ENCODE measurements at places on chromosomes 2 and 18.
A peak's percentile ranks its signal among the peaks of the same experiment; 100 is the strongest.

DNA sequence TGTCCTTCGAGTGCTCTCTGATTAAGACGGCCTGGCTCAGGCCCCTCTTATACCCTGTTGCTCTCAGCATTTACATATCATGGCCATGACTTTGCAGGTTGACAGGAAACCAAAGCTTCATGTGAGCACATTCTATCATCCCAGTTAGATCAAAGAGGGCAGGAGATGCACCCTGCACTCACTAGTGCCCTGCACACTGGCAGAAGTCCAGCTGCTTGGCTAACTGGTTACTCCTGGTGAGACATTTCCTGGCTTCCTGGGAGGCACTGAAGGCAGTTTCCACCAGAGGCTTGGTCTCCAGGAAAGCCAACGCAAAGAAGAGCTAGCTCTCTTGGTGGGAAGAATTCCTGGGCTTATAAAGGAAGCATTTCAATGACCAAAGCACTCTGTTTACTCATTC, 66.3 kb downstream of the LIPG start:
- DNase-seq: no peak

DNA sequence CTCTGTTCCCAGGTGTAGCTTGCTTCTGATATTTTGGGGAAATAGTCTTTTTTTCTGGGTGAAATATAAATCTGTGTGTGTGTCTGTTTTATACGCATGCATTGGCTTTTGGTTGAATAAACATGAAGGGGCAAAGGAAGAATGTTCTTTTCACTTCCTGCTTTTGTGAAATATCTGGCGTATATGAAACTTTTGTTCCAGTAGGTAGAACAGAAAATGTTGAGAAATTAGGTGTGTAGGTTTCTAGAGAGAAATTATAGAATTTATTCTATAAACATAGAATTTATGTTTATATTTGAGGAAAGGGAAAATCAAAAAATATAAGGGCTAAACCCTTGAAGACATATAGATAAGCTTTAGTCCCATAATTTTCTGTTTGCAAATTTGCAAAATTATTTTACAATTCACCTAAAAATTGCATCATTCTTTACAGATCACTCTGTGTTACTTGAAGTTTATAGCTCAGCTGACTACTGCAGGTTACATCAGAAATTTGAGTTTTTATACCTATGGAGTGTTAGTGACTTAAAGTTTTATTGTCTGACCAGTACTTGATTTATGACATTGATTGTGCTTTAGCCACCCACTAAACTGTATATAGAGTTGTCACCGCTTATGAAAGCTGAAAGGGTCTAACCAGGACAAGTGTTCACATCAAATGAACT, 116.1 kb downstream of the FAM117B start:
- DNase-seq: no peak

DNA sequence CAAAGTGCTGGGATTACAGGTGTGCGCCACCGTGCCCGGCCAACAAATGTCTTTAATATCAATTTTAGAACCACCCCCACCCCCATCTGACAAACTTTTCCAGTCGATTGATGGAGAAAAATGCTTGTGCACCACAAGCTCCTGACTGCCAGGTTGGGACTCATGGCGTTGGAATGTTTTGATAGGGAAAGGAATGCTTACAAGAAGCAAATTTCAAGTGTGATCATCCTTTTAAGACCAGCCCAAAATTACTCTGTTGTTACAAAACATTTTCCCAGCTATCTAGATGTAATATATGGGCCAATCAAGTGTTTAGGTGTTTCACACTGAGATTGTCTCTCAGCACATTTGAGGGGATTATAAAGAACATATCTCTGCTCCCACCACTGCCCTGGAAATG, 45.2 kb downstream of the UBXN4 start:
- no peak for DNase-seq

- no peak for DNase-seq
These were observed 64.3 kb upstream of the PSMD14 start for GRCh38 chr2:161243905-161244304.

DNA sequence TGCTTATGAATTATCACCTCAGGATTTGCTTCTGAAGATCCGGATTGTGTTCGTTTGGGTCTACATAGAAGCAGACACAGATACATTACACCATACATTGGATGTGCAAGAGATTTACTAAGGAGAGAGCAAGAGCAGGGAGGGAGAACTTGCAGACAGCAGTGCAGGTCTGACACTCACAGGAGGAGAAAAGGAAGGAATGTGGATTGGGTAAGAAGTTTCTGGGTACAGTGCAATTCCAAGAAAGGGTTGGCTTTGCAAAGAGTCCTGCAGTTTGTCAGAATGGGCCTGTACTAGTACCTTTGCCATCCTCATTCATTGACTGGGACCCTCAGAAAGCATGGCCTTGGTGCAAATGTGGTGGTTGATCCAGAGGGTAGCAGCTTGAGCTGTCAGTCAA, 4.8 kb upstream of the THOC1 start:
- no peak for DNase-seq

- no peak for DNase-seq
These were observed 229.2 kb downstream of the HDAC4 start for GRCh38 chr2:239171643-239172042.

DNA sequence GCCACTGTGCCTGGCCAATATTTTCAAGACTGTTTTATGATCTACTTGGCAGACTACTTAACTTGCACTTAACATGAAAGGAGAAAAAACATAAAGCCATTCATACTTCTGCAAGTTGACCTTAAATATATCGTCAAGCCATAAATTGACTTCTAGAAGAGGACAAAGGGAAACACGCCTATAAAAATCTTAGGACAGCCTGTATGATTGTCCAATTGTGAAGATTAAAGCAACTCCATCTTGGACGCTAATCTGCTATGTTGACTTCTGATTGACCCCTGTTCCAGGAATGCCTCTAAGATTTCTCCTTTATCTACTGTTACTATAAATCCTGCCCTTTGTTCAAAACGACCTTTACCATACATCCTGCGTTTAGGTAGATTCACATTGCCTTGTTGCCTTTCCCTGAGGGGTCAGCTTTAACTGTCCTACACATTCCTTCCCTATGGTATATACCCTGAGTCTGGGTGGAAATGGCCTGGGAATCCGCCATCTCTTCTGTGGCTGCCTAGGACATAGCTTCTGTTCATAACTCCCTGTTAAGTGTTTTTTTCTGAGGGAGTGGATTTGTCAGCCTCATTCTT, 40.2 kb upstream of the SLC35F5 start:
- DNase-seq: no peak

- no peak for DNase-seq
These were observed 296.4 kb upstream of the ACVR2A start for GRCh38 chr2:147548451-147548850.

GRCh38 chr18:76821875-76822505, 367 bp upstream of the ZNF236 start:
- DNase-seq: peak; percentile 74

DNA sequence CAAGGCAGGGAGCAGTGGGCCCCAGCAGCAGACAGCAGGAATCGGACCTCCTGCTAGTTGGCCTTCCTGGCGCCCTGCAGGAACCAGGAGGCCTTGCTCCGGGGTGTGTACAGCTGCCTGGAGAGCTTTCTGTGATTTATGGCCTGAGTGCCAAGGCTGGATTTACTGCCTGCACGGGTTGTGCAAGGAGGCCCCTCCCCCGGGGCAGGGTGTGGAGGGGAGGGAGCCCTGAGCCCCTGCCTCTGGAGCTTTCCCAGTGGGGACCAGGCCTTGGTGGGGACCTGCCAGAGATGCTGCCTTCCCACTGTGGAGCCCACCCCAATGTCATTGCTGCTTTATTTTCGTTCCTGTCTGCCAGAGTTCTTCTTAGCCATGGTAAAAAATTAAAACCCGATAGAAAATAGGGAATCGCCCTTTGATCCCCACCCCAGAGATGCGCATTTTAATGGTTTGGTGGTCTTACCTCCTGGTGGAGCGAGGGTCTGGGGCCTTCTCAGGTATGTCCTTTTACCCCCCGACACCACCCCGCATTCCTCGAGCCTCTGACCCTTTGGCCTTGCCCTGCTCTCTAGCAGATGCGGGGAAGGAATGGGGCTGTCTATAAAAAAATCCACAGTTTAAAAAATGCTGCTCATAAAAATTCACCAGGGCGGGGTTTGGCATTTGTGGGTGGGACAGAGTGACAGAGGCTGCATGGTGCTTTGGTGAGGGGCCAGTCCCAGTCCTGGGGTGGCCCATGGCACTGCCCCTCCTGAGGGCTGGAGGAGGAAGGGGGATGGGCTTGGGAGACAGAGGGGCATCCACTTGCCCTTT, 6.9 kb upstream of the RALB start:
- no peak for DNase-seq

- no peak for DNase-seq
These were observed 87.2 kb upstream of the ZFP36L2 start for GRCh38 chr2:43313642-43314017.

DNA sequence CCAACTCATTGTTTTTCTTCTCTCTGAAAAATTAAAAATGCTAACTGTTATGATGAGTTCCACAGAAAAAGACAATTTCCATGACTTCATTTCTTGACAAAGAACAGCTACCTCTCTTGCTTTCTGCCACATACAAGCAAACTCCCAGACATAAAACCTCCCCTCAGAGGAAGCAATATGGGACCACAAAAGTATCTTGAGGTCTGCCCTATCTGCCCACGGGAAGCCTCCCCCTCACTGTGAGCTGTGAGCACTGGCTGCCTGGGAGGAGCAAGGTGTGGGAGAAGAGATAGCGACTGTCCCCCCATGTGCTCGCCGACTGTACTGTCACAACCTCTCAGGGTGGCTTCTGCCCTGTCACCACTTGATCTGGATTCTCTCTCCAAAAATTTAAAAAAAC, 69.7 kb upstream of the NRP2 start:
- DNase-seq: no peak

GRCh38 chr2:17652681-17653394, 100.8 kb downstream of the SMC6 start:
- no peak for DNase-seq

DNA sequence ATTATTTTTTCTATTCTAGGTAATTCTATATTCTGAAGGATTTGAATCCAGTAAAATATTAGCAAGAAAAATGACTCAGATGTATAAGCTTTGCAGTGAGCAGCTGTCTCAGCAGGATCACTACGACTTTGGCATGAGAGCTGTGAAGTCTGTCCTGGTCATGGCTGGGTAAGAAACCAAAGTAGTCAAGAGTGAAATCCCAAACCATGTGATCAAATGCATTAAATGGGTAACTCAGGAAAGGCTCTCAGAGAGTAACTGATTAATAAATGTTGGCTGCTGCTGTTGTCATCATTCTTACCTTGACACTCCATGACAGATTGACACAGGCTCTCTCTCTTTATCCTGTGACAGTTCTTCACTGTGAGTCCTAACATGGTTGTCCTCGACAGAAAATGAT, 124.1 kb downstream of the DNAH6 start:
- no peak for DNase-seq

DNA sequence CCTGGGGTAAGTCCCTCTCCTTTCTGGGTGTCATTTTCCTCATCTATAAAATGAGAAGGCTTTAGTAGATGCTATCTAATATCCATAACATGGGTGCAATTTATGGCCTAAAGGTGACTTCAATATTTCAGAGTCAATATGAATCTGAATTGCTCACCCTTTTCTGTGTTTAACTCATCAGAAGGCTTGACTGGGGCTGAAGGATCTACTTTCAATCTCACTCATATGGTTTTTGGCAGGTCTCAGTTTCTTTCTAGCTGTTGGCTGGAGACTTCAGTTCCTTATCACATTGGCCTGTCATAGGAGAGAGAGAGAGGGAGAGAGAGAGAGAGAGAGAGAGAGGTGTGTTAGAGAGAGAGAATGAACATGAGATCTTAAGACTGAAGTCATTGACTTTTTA, 343.7 kb upstream of the MEX3C start:
- DNase-seq: no peak

GRCh38 chr2:50181212-50181611, 850.7 kb downstream of the NRXN1 start:
- no peak for DNase-seq

DNA sequence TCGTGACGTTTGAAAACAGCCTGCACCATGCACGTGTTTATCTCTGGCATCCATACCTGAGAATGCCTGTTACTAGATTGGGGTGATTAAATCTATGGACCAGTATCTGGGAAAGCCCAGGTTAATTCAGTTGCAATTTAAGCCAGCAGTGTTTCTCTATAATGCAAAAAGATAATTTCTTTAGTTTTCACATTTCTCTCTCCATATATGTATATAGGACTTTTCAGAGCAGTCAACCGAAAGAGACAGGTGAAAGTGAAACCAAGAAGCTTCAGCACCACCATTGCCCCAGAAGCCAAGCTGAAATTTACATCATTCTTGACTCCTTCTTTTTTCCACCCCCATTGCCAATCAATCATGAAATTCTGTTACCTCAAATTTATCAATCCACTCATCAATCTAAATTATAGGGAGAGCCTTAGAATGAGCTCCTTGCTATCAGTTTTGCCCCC, 2.7 kb upstream of the LRP2 start:
- DNase-seq: peak; percentile 18

DNA sequence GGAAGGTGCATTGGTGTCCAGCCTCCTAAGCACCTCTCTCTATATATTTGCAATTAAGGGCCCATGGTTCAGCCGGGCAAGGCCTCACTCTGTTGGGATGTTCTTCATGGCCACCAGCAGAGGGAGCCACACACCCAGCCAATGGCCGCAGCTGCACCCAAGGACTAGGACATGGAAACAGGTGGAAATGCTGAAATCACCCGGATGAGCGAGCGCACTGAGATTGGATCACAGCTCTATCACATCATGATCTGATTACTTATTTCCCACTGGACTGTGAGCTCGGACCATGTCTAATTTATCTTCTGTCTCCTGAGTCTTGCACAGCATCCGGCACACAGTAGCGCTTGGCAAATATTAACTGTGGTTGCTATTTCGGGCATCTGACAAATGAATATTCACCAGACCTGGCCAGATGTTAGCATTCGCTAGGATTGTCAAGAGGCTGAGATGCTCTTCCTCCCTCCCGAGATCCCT, 31.2 kb downstream of the KIF3C start:
- DNase-seq: peak; percentile 77

DNA sequence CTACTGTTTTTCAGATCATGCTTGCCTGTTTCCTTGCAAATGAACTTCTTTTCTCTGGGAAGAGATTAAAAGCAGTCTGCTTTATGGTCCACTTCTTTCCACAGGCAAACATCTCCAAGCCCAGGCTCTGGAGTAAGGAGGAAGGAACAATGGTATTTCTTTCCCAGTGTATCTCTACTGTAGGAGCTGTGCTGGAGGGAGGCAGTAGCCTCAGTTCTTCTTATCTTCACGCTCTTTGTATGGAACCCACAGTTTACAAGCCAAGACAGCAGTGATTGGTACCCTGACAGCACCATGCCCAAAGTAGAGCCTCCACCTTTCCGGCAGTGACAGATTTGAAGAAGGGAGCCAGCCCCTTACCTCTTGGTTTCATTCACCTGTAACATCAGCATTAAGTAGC, 35.2 kb downstream of the SPOPL start:
- no peak for DNase-seq

GRCh38 chr18:323253-323622, 55.4 kb upstream of the THOC1 start:
- no peak for DNase-seq

DNA sequence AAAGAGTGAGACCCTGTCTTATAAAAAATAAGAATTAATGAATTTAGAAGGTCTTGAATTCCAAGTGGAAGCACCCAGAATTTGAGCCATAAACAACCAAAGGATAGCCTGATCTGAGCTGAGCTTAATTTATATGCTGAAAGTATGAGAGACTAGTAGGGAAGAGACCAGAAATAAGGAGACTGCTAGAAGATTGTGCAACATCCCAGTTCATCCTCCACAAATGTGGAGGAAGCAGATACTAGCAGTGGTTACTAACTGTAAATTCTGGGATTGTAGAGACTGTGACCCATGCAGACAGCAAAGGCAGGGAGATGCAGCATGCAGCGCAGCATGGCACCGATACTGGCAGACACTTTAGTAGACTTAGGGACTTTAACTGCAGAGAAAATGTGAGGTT, 1.5 kb upstream of the SULT1C2 start:
- no peak for DNase-seq

- DNase-seq: peak; percentile 68
These were observed 32.3 kb downstream of the DNMT3A start for GRCh38 chr2:25309402-25309801.
